ENCODE measurements at places on chromosomes 1 and 21.

DNA sequence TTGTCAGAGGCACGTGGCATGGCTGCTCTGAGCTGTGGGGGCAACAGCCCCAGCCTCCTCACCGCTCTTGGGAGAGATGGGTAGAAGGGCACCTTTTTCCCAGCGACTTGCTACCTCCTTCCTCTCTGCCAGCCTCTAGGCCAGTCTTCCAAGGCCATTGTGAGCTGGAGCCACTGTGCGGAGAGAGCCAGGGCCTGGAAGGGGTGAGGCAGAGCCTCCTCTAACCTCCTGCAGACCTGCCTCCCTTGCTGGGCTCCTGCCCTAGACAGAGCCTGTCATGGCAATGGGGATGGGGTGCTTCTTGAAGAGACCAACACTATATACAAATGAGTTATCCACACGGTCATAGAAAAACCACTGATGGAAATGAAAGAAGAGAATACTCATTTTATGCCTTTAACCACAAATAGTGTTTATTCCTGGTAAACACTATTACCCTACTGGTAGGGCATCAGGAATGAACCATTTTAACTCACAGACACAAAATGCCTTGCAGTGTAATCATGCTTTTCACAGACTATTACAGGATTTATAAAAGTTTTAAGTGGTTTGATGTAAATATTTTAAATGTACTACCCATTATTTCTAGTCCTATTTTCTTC is 5.0 kb upstream of the IGFN1 start:
- DNase-seq = no peak

DNA sequence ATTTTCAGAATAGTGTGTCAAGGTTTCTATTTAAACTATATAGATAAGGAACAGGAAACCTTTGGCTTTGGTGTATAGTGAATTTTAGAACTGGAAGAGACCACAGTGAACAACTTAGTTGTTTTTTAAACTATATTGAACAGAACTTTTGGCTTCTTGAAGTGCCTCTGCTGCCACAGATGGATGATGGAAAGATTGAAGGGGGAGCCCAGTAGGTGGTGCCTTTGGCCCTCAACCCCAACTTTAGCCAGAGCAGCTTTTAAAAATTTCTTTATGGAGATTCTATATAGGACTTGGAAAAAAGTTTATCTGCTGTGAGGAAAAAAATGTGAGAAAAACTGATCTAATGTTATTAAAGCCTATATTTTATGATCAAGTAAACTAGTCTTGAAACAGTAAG is 50.2 kb downstream of the SWT1 start:
- no peak for DNase-seq

DNA sequence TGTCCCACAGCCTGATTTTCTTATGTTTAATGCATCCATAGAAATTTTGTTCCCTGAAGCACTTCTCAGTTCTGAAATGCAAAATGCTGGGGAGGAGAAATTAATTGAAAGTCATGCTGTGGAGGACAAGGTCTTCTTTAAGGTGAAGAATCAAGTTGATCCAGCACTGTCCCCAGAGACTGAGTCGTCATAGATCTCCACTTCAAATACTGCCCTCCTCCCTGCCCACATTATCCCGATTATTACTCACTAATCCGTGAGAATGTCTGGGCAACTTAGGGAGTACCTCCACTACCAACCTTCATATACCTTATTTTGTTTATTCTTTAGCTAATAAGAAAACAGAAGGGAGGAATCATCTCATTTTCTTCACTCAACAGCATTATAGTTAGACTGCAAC is 70.0 kb upstream of the FMN2 start:
- DNase-seq = no peak

GRCh38 chr1:30188999-30189398 is 534.4 kb downstream of the MATN1 start:
- DNase-seq = no peak

- no peak for DNase-seq
Measured at GRCh38 chr1:90964444-90965035, 57.3 kb downstream of the ZNF644 start.

DNA sequence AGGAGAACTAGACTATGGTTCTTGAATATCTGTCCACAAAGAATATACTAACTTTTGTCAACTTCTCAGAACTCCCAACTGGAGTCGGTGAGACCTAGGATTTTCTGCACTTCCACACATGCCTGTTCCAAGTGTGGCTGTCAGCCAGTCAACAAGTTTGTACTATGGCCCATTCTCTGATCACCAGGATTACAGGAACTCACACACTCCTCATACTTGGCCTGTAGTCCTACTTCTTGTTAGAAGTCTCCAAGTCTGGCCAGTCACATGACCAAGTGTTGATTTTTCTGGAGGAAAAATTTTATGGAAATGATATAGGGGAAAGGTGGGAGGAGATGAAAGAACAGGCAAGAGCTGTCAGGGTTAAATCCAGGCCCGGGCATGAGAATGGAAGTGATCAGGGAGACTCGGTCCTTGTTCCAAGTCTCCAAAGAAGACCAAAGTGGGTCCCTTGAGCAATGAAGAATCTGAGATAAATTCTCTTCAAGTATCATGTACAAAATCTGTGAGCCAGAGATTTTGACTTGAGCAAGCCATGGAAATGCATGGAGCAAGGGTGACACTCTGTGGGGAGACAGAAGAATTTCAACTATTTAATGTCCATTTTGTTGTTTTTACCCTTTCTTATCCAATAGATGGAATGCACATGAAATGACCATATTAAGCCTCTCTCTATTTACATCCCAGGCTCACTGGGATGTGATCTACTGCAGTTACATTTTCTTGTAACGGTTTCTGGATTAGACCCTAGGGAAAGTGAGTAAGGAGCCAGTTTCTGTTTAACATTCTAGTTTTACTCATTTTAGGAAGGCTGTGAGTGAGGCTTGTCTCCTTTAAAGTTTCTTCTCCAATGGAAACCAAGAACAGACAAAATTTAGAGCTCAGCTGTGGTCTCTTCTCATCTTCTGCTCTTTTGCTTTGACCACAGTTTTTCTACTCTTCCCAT is 320.9 kb downstream of the ASTN1 start:
- DNase-seq = peak; percentile 17

Measured in NCI-H2107 (cell line).